ENCODE measurements at places on chromosomes 4 and X.
A peak's percentile ranks its signal among the peaks of the same experiment; 100 is the strongest.

GRCh38 chr4:41749631-41750039, 1.1 kb upstream of the PHOX2B start:
- peak; percentile 28 for DNase-seq

- DNase-seq, result no peak
Measured at GRCh38 chrX:132677233-132677716, 188.4 kb upstream of the MBNL3 start.

GRCh38 chr4:132642016-132642817, 506.9 kb upstream of the PCDH10 start:
- DNase-seq, result peak; percentile 76

DNA sequence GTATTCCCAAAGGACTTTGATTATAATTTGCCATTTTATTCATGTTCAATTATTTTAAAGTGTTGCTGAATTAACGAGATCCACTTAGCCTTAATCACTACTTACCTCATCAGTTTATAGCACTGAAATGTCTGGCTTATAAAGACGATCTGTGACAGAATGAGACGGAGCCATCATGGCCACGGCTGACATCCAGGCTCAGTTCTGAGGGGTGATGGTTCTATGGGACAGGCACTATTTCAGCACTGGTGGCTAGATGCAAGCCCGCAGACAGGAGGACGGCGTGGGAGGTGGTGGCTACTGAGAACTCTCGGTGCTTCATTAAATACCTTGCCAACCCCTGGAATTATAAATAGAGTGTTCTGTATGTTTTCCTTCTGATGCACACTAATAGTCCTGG, 1084.2 kb upstream of the TENM3 start:
- no peak for DNase-seq

- no peak for DNase-seq
Measured at GRCh38 chrX:40581336-40581920, 658 bp downstream of the ATP6AP2 start.

- DNase-seq, result no peak
Measured at GRCh38 chrX:107850422-107850765, 24.7 kb downstream of the MID2 start.

GRCh38 chrX:40087425-40088298, 10.1 kb downstream of the BCOR start:
- DNase-seq, result no peak

DNA sequence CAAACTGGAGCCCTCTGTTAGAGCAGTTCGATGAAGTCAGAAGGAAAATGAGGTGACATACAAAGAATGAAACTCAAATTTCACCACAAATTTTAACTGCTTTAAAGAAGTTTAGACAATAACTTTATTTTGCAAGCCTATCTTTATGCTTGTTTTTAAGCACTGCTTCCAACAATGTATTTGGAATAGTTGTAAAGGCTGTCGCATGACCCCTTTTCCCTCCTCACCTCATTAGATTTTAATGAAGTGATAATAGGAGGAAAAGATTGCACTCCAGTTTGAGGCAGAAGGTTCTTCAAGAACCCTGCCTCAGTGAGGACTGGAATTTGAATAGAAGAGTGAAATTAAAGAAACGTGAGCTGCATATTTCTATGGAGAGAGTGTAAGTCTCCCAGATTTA, 386.1 kb upstream of the NR3C2 start:
- DNase-seq, result no peak

DNA sequence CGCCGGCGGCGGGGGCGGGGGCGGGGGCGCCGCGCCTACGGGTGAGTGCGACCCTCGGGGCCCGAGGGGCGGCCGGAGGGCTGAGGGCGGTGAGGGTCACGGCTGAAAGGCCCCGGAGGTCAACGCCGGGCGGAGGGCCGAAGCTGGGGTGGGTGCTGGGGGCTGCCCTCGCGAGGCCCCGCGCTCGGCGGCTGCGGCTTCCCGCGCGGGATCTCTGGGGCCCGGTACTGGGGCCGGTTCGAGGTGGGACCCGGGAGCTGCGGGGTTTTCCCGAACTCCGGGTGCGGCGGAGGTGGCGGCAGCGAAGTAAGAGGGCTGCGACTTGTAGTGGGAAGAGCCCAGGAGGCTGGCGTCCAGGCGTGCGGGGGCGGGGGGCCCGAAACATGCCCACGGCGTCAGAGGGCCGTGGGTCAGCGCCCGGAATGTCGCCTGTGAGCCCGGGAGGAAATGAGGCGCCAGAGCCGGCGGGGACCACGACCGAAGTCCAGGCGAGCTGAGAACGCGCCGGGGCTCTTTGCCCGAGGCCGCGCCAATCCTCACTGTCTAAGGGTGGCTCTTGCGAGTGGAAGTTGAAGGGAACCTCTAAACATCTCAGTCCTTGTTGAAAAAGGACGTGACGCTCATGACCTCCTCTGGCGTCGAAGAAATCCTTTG, 407 bp downstream of the IL13RA1 start:
- DNase-seq, result peak; percentile 18

- no peak for DNase-seq
Measured at GRCh38 chrX:9316096-9316495, 148.8 kb upstream of the TBL1X start.

DNA sequence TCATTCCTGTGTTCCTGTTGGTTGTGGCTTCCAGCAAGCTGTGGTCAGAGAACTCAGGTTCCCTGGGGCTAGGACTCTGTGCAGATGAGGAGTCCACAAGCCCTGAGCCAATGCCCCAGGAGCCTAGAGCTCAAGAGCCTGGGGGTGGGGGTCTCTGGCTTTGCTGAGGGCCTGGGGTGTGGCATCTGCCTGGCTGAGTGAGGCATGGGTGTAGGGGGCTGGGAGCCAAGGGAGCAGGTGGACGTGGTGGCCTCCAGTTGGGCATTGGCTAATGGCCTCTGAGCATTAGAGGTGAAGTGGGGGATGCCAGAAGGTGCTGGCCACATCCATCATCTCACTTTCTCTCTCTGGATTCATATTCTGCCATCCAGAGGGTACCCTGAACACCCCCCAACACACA, 5.3 kb upstream of the MAMLD1 start:
- DNase-seq, result no peak

DNA sequence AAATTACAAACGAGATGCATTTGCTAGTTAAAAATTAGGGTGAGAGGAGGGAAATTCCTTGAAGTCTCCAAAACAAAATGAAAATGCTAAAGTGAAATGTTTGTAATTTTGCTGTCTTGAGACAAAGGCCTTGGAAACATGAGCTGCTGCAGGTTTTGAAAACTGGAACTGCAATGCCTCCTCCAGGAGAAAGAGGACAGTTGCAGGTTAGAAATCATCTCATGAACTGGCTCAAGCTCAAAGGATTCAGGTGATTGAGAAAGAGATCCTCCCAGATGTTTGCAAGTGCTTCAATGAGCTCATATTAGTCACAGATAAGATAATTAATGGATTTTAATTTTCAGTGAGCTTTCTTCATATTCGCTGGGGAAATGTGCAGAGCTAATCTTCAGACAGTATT, 32.4 kb downstream of the SMPX start:
- DNase-seq, result peak; percentile 54

DNA sequence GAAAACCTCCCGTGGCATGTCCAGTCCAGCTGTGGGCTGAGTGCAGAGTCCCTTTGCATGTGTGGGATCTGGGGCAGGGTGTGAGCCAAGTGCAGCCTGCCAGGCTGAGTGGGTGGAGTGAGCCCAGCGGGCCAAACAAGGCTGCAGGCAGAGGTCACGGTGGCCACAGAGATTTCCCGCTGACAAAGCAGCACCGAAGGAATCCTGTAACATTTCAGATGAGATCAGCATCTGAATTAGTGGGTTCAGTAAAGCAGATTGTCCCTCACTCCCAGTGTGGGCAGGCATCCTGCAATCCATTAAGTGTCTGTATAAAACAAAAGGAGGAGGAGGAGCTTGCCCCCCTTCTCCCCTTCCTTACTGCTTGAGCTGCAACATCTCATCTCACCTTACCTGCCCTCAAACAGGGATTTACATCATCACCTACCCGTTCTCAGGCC, 324.4 kb downstream of the FAT4 start:
- peak; percentile 83 for DNase-seq

- DNase-seq, result peak; percentile 84
Measured at GRCh38 chr4:97653701-97654100, 489.6 kb downstream of the STPG2 start.
